ENCODE measurements at places on chromosomes 7 and 10. TPM values are rescaled to one million over a fixed set of nuclear protein-coding genes. Genes with fewer than 3 reads are reported as not detected.

- H3K36me3 ChIP-seq = no peaks in the 10 kb centered on the region
- H3K27me3 ChIP-seq = no peaks in the 10 kb centered on the region
- peak; percentile 33 for DNase-seq
- H3K4me1 ChIP-seq = peaks cover 20% of the 10 kb centered on the region
Measured at GRCh38 chr7:36153571-36154097, 580 bp downstream of the EEPD1 start.

DNA sequence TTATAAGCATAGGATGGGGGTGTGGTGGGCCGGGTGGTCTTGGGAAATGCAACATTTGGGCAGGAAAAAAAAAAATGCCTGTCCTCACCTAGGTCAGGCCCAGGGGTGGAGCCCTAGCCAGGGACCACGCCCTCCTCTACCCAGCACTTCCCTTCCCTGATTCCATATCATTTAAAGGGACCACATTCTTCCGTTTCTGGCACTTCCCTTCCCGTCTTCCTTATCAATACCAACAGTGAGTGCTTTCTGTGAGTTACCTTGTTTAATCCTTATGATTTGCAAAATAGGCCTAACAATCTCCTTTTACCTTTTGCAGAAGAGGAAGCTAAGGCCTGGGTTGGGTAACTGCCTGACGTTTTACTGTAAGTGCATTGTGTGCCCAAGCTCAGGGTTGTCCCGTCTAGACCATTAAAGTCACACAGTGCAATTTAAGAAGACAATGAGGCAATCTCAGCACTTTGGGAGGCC is 16.7 kb upstream of the C10orf95 start:
- no peaks in the 10 kb centered on the region for H3K36me3 ChIP-seq
- H3K27ac ChIP-seq = no peak overlapping the region
- DNase-seq = no peak
- no peaks in the 10 kb centered on the region for H3K27me3 ChIP-seq
- no peak overlapping the region for H3K4me3 ChIP-seq

CYP2W1 gene
- not detected for total RNA-seq

DNA sequence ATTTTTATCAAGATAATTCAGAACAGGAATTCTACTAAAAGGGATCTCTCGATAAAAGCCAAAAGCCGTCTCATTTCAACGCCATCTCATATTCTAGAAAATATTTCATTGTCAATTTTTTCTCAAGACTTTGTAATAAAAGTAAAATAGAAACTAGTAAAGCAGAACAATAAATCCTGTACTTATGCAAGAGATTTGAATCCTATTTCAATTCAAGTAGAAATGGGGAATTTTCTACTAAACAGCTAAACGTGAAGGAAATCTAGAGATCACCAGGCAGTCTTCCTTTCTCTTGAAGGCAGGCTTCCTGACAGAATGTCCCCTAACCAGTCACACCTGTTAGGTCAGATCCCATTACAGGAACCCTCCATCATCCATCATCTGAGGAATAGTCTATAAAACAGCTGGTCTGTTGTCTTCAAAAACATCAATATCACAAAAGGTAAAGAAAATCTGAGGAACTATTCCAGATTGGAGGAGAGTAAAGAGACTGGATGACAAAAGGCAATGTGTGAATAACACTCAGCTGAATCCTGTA is 23.7 kb downstream of the USP6NL start:
- peaks cover 8% of the 10 kb centered on the region for H3K4me1 ChIP-seq
- no peaks in the 10 kb centered on the region for H3K27me3 ChIP-seq
- no peak overlapping the region for H3K27ac ChIP-seq
- no peak overlapping the region for H3K4me3 ChIP-seq
- DNase-seq = no peak

DNA sequence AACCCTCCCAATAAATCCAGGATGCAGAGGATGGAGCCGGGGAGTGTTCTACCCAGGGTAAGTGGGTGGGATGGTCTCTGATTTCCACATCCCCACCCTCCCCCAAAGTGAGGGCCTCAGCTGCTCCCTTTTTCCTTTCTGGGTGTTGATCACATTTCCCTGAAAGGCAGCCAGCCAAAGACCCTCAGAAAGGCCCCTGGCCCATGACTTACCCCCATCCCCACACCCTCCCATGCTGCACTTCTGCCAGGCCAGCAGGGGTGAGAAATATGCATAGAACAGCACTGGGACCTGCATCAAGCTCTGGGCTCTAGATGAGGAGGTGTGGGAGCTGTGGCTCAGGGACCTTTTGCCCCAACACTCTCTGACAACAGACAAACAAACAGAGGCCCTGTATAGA is 927.3 kb upstream of the ZNF722 start:
- no peak overlapping the region for H3K27ac ChIP-seq
- no peak overlapping the region for H3K4me3 ChIP-seq
- no peaks in the 10 kb centered on the region for H3K36me3 ChIP-seq
- no peaks in the 10 kb centered on the region for H3K4me1 ChIP-seq
- DNase-seq = no peak

DNA sequence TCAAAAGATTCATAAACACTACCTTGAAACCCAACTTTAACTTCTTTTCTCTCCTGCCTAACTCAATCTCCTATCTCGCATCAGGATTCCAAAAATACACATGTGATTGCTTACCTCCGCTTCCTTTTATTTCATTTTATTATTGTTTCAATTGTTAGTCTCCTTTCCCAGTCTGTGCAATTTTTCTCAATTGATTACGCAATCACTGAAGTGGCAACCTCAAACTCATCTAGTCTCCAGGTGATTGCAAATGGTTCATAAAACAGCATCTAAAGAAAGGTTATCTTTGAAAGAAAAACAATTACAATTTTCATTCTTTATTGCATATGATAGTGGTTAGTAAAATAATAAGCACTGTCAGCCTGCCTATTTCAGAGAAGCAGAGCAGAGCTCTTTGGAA is 45.6 kb downstream of the CHRM2 start:
- no peaks in the 10 kb centered on the region for H3K27me3 ChIP-seq
- DNase-seq = no peak
- no peak overlapping the region for H3K4me3 ChIP-seq
- peaks cover 9% of the 10 kb centered on the region for H3K4me1 ChIP-seq
- H3K27ac ChIP-seq = no peak overlapping the region
- H3K36me3 ChIP-seq = no peaks in the 10 kb centered on the region

GRCh38 chr10:75718991-75719390 is 287.6 kb downstream of the LRMDA start:
- no peak overlapping the region for H3K4me3 ChIP-seq
- H3K36me3 ChIP-seq = no peaks in the 10 kb centered on the region
- H3K27ac ChIP-seq = no peak overlapping the region
- H3K27me3 ChIP-seq = peaks cover 24% of the 10 kb centered on the region
- no peaks in the 10 kb centered on the region for H3K4me1 ChIP-seq

DNA sequence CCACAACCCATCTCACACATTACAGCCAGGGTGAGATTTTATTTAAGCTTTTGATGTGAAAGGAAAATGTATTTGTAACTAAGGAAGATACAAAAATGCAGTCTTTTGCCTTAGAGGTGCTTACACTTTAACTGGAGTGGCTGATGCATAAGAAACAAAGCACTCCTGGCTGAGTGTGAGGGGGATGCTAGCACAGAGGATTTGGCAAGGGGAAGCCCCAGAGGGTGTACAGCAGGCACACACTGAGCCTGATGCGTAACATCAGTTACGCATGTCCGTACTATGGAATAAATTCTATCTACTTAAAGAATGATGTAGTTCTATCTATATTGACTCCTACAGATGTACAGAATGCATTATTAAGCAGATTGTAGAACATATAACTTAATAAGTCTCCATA is 17.8 kb downstream of the GIMAP8 start:
- H3K27me3 ChIP-seq = no peaks in the 10 kb centered on the region
- H3K4me1 ChIP-seq = no peaks in the 10 kb centered on the region
- no peak for DNase-seq
- H3K36me3 ChIP-seq = no peaks in the 10 kb centered on the region

POLL gene
- 13.1 TPM for total RNA-seq

GRCh38 chr10:43892062-43892770 is 243.5 kb upstream of the ZNF32 start:
- H3K27me3 ChIP-seq = no peaks in the 10 kb centered on the region
- H3K36me3 ChIP-seq = no peaks in the 10 kb centered on the region
- H3K4me1 ChIP-seq = peaks cover 59% of the 10 kb centered on the region
- H3K27ac ChIP-seq = peak overlapping the region; percentile 75

Measured in GM23248 (cell line).